H4 (cell line): ENCODE measurements at places on chromosomes 7 and 10. TPM values are rescaled to one million over a fixed set of nuclear protein-coding genes. Genes with fewer than 3 reads are reported as not detected.

GRCh38 chr7:64882341-64883112 is 20.5 kb upstream of the ZNF273 start:
- no peak for DNase-seq

Gene SEMA4G
- total RNA-seq, result 0.27 and 0.89 TPM in 2 replicates

Gene TRPV5
- total RNA-seq, result not detected in 2 replicates

- DNase-seq, result peak; percentile 15
Measured at GRCh38 chr7:84372712-84373111, 178.1 kb upstream of the SEMA3A start.
